Keratinocyte (primary cell): ENCODE measurements at places on chromosomes 11 and 22. TPM values are rescaled to one million over a fixed set of nuclear protein-coding genes. Genes with fewer than 3 reads are reported as not detected.

Gene ALDH3B2
- polyA plus RNA-seq, result 0.25 to 1.1 TPM (median 0.67 TPM) in 3 replicates

GRCh38 chr22:36160499-36160942, at the start of gene APOL3:
Gene APOL3 (minus strand): TSS chr22:36160755. CDS start chr22:36149055, 11,700 bp downstream.
- no peak for DNase-seq

DNA sequence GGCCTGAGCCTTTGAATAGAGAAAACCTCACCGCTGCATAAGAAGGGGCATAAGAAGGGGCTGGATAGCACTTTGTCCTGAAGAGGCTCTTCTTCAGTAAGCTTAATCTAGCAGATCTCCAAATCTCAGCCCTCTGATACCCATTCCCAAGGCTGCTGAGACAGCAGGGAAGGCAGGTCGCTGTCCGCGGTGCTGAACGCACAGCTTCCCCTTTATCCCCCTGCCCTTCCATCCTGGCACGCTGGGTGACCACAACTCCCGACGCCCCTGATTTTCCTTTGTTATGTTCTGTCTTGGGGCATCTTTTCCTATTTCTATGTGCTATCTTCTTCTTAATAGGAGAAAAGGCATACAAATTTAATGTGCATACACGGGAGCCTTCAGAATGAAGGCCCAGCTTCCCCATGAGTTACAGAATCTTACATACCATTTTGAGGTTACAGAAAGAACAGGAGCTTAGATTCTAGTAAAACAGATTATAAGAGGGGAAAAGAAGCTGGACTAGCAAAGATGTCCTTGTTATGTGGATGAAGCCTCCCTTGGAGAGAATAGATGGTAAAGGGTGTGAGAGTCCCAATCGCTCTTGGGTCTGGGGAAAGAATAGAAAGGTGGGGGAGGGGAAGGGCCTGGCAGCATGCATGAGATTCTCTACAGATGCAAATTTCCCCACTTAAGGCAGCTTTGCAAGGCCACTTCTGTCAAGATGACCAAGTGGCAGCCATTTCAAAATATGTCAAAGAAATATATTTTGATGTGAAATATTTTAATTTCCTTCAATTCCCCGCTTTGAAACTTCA, 5.7 kb upstream of the SULT4A1 start:
- DNase-seq, result peak; percentile 23

DNA sequence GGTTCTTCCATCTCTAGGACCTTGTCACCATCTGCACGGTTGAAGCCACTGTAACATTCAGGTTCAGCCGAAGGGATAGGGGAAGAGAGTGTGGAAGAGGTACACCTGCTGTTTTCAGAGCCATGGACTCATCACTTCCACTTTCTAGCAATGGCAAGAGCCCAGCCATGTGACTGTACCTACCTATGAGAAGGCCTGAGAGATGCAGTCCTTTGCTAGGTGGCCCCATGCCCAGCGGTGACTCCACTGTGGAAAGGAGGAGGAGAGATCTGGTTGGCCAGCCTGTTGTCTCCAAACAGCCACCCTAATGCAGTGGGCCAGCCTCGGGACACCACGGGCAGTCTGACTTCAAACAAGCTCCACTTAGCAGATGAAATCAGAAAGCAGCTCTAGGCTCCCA, 16.0 kb downstream of the RASD2 start:
- no peak for DNase-seq

DNA sequence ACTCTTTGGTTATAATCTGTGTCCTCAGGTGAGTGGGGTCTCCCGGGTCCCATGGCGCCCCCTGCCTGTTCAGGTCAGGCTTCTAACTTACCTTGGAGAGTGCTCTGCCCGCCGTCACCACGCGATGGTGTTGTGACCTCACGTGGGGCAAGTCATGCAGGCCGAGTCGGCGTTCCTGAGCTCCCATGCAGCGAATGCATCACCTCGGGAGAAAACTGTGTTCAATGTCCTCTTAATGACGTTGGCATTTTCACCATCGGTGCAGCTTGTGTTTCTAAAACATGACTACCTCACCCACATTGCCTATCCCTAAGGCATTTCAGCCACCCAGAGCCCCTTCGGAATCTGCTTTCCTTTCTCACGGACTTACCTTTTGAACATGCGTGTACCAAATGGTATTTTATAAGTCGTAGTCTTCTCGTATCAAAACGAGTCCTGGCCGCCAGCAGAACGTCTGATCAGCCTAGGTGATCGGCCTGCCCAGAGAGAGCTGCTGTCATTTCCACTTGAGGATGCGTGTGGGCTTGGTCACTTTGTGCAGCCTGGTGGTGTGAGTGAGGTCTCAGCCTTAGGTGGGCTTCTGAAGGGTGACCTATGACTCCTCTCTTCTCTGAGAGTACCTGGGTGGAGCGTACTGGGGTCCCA, 64.8 kb downstream of the TBC1D22A start:
- DNase-seq, result no peak

GRCh38 chr11:68674461-68674860, 9.9 kb upstream of the GAL start:
- no peak for DNase-seq
